ENCODE measurements at places on chromosomes 2 and 18.

GRCh38 chr2:209239585-209239938 lies 184.3 kb upstream of the MAP2 start:
- DNase-seq, result no peak

GRCh38 chr2:85133751-85134254 lies 611 bp downstream of the TCF7L1 start:
- no peak for DNase-seq

DNA sequence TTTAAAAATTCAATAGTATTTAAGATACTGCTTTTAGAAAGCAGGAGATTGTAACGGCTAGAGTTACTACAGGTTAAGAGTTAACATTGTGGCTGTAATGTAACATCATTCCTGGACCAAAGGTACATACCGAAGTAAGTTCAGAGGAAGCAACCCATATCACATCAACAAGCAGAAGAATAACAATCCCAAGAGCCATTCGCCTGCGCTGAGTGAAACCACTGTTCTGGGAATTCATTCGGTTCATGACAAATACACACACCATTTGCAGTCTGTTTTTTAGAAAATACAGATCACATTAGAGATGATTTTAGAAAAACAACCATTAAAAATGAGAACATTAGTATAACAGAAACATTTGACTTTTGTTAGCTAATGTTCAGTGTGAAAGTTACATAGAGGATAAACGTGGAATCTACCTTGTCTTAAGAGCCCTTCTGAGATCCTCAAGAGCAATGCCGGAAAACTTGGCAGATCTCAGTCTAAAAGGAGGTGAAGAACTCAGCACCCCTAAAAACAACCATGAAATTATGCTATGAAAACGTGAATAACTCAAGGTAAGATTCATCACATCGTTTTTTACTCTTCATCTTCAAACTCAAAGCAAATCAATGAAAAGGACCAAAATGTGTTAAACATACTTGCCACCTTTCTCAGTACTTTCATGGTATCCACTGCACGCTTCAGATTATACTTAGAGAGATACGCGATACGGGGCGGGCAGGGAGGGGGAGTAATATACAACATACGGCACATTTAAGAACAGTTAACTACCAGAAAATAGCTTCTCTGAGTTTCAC lies 1.2 kb downstream of the SLC35F5 start:
- no peak for DNase-seq

DNA sequence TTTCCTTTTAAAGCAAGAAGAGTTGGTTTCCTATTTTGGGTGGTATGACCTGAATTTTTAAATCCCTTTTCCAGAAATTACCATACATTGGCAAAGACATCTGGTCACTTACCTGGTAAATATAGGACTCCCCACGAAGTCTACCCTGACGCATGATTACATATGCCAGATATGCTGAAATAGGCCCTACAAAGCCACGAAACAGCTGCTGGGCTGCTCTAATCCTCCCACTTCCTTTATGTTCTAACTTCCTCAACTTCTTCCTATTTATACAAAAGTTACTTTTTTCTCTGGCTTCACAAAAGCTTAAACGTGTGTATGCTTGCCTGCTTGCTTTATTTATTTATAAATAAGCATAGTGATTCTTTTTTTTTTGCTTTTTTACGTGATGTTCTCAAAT lies 186.0 kb upstream of the EPHA4 start:
- DNase-seq, result no peak

DNA sequence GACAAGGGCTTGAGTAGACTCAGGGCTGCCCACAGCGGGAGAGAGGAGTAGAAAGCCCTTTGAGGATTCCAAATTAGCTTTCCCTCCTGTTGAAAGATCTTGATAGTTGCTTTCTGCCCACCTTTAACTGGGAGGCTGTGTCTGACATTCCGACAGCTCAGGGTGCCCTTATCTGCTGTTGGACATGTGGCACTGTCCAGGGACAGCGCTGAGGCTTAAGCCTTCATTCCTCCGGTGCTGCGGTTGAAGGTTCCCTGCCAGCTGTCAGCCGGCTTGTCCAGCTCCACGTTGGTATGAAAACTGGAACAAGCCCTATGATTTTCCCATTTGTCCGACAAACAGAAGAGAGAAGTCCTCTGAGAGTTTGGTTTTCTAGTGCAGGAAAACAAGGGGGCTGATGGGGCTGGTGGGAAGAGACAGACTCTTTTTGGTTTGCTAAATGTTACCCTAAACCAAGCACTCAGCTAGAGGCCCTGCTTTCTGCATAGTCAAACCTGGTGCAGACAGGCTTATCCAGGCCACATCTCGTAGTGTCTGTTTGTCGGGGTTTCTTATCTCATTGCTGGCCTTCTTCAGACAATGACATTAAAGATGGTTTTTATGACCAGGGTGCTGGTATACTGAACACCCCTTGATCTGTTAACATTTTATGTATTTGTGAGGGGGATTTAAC lies 24.5 kb downstream of the GREB1 start:
- DNase-seq, result no peak
